ENCODE measurements at places on chromosomes 6 and 20.

DNA sequence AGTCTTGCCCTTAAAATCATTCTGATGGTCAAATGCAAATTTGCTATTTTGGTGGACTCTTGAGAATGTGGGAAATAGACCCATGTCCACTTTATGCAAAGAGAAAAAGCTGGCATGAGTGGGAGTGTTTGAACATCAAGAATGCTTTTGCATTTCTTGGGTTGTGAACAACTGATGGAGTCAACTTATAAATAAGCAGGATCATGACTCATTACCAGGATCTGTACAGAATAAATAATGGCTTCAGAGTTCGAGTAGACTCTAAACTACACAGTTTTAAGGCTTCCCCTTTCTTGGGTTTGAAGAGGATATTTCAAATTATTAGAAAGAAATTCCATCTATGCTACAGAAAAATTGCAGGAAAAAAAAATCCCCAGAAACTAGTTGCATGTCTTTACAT, 195.5 kb downstream of the EYA4 start:
- DNase-seq: no peak

DNA sequence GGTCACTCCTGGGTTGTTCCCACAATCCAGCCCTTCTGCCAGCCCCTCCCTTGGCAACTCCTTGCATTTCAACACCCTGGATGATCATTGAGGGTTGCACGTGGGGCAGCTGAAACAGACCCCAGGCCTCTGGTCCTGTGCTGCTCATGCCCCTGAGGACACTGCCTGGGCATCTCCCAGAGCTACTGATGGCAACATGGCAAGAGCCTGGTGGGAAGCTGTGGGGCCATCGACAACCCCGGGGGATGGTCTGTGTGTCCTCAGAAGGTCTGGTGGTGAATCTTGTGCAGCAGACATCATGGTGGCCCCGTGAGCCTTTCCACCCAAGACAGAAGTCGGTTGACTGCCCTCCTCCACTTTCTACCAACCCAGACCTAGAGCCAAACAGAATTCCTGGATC, 4.9 kb upstream of the ANGPT4 start:
- no peak for DNase-seq

GRCh38 chr20:1813674-1814635, 81.3 kb upstream of the SIRPA start:
- no peak for DNase-seq

GRCh38 chr6:52693773-52694172, 22.9 kb downstream of the TMEM14A start:
- DNase-seq: no peak

GRCh38 chr6:163181666-163182180, 232.8 kb upstream of the QKI start:
- DNase-seq: no peak

GRCh38 chr20:35523298-35523888, 6.1 kb downstream of the C20orf173 start:
- peak; percentile 35 for DNase-seq

GRCh38 chr20:37515876-37516275, 5.2 kb upstream of the NNAT start:
- DNase-seq: no peak

GRCh38 chr6:15876406-15876805, 213.6 kb upstream of the DTNBP1 start:
- peak; percentile 77 for DNase-seq

- DNase-seq: no peak
Measured at GRCh38 chr20:25471020-25471419, 63.5 kb downstream of the GINS1 start.

DNA sequence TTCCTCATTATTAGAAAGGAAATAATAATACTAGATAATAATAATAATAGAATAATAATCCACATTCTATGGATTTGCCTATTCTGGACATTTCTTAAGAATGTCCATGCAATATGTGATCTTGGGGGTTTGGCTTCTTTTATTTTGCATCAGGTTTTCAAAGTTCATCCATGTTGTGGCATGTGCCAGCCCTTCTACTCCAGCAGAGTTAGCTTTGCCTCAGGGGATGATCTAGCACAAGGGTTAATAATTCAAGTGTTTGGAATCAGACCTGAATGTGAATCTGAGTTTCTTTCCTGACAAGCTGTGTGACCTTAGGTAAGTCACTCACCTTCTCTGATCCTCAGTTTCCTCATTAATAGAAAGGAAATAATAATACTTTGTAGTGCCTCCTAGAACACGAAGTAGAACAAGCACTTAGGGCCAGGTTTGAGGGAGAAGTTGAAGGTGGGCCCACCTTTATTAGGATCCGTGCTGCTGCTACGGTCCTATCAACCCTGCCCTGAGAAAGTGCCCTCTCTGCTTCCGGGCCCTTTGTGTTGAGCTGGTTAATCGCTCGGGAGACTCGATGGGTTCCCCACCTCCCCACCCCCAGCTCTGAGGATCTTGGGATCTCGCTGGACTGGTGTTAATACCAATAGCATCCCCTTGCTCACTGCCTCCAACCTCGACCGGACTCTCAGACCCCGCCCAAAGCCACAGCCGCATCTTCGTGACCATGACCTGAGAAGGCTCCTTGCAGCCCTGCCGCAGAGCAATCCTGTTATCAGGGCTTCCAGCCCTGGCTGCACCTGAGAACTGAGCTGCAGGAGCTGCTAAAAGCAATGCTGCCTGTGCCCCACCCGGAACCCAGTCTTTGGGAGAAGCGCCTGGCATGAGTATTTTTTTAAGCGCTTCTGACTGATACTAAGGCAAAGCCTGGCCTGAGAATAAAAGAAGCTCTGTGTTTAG, 26.9 kb downstream of the RBM38 start:
- no peak for DNase-seq

DNA sequence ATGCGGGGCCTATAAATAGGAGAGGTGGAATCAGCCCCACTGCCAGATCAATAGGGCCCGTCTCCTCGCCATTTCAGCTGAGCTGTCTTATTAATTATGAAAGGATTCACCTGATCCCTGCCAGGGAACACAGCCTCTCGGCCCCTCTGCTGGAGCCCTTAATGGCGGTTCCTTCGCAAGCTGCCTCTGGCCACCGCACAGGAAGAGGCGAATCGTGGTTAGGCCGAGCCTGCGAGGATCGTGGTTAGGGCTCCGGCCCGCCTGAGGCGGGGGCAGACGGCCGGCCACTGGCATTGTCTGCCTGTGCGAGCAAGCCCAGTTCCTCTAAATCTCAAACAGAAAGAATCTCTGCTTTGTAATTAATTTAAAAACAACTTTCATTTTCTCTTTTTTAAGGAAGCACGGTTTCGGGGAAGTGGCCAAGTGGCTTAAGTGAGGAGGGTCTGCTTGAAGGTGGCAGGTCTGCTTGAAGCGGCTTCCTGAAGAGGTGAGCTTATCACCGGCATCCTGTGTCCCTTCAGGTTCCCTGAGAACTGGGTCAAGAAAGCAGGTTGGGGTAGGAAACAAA, 9.2 kb downstream of the NRN1 start:
- DNase-seq: no peak
